ENCODE measurements at places on chromosomes 12 and 14. TPM values are rescaled to one million over a fixed set of nuclear protein-coding genes. Genes with fewer than 3 reads are reported as not detected.

The GCH1 gene
- total RNA-seq: 2.7 TPM

The ASB2 gene
- 1.7 TPM for total RNA-seq

The FOXG1 gene
- not detected for total RNA-seq

The DPY19L2 gene
- total RNA-seq: 9.3 TPM

The KRT83 gene
- total RNA-seq: not detected

The LRP1-AS gene
- not detected for total RNA-seq

The SNRNP35 gene
- total RNA-seq: 16.0 TPM

The SLC25A47 gene
- not detected for total RNA-seq

The E2F7 gene
- 18.2 TPM for total RNA-seq

The NOPCHAP1 gene
- total RNA-seq: 9.1 TPM

The CCND2 gene
- total RNA-seq: 0.34 TPM

The HCAR2 gene
- total RNA-seq: not detected

The CD163L1 gene
- not detected for total RNA-seq

The KERA gene
- not detected for total RNA-seq

The MIP gene
- total RNA-seq: not detected

The GLT8D2 gene
- total RNA-seq: not detected

The ARG2 gene
- 9.3 TPM for total RNA-seq

The LBHD2 gene
- not detected for total RNA-seq

The IGFBP6 gene
- 0.77 TPM for total RNA-seq

The TAS2R42 gene
- total RNA-seq: not detected
